ENCODE measurements at places on chromosomes 6 and 20. TPM values are rescaled to one million over a fixed set of nuclear protein-coding genes. Genes with fewer than 3 reads are reported as not detected.

The OTOR gene
- not detected for total RNA-seq

DNA sequence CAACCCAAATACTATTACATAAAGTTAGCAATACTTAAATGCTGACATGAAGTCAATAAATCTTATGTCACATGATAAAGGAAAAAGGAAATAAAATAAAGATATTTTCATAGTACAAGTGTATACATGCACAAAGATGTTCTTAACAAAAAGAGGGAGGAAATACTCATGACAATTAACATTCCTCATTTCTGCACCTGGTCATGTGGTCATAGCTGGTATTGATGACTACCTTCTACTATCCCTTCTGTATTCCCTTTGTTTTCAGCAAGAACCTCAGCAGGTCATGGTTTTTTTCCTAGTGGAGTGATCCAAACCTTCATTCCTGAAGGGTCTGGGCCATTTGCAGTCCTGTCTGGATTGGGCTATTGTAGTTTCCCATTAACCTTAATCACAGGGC lies 43.5 kb upstream of the FYN start:
- DNase-seq: no peak

GRCh38 chr20:50320901-50321796 lies 130.5 kb downstream of the CEBPB start:
- no peak for DNase-seq

- DNase-seq: no peak
Observed at GRCh38 chr6:39330057-39330456, 7.6 kb upstream of the KCNK16 start.

GRCh38 chr6:29501106-29501505 lies 13.3 kb upstream of the MAS1L start:
- no peak for DNase-seq

DNA sequence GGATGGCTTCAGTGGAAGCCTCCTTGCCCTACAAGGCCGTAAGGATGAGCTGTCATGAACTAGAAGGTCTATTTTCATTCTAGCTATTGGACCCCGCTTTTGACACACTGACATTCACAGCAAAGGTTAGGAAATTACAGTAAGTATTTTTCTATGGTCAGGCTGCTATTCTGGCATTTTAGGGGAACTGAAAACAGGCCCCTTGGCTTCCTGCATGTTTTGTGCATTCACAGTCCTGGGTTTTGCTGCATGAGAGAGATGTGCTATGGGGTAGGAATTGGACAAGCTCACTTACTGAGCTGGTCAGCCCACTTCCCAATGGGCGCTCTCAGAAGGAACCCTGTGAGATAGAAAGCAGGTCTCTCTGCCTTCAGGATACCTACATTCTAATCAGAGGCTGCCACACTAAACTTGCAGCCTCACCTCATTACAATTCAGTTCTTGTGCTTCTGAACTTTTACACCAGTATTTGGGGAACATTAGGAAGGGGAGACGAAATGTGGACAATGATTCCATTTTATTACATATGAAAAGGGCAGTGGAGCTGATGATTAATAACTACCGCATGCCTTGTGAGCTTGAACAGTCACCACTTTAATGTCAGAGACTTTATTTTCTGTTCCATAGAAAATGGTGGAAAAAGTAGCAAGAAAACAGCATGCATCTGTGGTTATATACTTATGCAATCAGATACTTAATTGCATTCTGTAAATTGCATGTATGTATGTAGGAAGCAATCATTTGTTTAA lies 86.6 kb upstream of the TAB2 start:
- no peak for DNase-seq
